ENCODE measurements at places on chromosomes 3 and 15.

GRCh38 chr3:138899351-138899991 is 47.5 kb downstream of the FOXL2 start:
- DNase-seq = no peak

GRCh38 chr3:32056559-32057290 is 49.7 kb upstream of the GPD1L start:
- no peak for DNase-seq

DNA sequence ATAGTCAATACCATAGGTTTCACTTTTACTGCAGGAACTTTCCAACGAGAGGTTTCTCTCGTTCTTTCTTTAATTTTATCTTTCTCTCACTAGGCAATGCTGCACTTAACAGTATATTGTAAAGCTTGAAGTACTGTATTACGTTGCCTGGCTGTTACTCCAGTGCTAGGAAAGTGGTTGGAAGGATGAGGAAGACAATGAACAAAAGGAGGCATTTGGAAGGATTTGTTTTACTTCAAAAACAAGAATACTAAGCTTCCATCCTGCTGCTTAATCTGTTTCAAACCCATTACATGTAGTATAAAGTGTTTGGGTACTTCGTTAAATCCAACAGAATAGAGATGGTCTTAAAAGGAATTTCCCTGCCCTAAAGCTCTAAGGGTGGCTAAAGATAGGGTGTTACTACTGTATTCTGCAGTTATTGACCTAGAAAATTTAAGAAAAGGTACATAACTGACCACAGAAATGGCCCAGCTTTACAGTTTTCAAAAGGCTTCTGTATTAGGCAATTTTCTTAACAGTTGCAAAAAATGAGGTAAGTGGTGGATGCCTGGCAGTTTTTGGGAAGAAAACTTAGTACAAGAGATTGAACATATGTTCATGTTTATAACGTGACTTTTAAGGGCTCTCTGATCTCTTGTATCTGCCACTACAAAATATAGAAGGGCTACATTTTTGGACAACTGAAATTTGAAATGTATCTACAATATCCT is 785 bp upstream of the IFT57 start:
- DNase-seq = no peak

- no peak for DNase-seq
Measured at GRCh38 chr15:49622561-49622960, 1.7 kb downstream of the DTWD1 start.

- DNase-seq = no peak
Measured at GRCh38 chr3:140913728-140914127, 27.9 kb upstream of the SLC25A36 start.

- peak; percentile 60 for DNase-seq
Measured at GRCh38 chr15:43376017-43376705, 5.3 kb downstream of the TUBGCP4 start.

GRCh38 chr3:52225452-52226228 is at the start of gene TLR9:
TSS of gene TLR9 (minus strand) at chr3:52225645. CDS start at chr3:52225529, 116 bp downstream.
- no peak for DNase-seq

DNA sequence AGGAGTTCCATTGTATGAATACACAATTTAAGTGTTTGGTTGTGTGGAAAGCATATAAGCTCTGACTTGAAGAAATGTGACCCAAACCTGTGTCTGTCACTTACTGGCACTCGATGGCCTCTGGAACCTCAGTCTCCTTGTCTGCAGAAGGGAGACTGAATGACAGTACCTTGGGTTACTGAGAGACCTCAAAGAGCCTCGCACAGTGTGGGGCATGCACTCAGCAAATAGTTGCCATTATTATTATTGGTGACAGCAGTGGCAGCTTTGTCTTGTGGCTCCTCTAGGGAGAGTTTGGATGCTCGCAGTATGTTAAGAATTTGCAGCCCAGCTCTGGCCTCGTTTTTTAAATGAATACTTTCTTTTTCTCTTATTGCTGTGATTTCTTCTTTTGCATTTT is 43.4 kb downstream of the EEFSEC start:
- DNase-seq = no peak

DNA sequence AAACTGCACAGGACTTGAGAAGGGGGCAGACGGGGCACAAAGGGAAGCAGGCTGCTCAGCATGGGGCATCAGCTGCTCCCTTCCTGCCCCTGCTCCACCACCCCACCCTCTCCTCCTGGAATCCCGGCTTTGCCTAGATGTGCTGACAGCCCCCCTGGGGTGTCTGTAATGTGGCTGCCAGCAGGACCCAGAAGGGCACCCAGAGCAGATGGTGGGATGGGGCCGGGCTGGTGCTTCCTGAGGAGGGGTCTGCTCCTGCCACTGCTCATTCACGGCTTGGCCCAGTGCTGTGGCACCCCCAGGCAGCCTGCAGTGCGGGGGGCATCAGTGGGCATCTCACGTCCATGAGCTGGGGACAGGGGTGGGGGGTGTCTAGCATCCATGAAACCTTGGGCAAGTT is 10.2 kb downstream of the H1-8 start:
- no peak for DNase-seq

- DNase-seq = no peak
Measured at GRCh38 chr15:78932258-78932808, 12.5 kb downstream of the CTSH start.

DNA sequence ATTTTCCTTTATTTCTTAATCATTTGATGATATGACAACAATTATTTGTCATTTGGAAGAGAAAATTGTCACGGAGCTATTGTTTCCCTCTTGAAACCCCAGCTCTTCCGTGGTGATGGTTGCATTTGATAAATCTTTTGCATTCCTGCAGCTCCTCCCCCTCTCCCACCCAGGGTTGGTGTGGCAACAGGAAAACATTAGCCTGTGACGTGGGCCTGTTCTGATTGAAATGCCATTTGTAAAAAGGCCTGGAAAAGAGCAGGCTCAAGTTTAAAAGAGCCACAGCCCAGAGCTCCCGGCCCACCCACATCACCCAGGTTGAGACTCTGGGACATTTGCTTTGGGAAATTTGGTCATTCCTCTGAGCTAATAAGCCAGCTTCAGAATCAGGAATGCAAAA is 282.5 kb downstream of the RPLP1 start:
- no peak for DNase-seq

DNA sequence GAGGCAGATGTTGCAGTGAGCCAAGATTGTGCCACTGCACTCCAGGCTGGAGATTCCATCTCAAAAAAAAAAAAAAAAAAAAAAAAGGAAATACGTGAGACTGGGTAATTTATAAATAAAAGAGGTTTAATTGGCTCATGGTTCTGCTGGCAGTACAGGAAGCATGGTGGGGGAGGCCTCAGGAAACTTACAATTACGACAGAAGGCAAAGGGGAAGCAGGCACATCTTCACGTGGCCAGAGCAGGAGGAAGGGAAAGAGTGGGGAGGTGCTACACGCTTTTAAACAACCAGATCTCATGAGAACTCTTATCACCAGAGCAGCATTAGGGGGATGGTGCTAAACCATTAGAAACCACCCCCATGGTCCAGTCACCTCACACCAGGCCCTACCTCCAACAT is 138.2 kb upstream of the IL12A start:
- no peak for DNase-seq

GRCh38 chr3:179829401-179829800 is 176.6 kb downstream of the USP13 start:
- no peak for DNase-seq

DNA sequence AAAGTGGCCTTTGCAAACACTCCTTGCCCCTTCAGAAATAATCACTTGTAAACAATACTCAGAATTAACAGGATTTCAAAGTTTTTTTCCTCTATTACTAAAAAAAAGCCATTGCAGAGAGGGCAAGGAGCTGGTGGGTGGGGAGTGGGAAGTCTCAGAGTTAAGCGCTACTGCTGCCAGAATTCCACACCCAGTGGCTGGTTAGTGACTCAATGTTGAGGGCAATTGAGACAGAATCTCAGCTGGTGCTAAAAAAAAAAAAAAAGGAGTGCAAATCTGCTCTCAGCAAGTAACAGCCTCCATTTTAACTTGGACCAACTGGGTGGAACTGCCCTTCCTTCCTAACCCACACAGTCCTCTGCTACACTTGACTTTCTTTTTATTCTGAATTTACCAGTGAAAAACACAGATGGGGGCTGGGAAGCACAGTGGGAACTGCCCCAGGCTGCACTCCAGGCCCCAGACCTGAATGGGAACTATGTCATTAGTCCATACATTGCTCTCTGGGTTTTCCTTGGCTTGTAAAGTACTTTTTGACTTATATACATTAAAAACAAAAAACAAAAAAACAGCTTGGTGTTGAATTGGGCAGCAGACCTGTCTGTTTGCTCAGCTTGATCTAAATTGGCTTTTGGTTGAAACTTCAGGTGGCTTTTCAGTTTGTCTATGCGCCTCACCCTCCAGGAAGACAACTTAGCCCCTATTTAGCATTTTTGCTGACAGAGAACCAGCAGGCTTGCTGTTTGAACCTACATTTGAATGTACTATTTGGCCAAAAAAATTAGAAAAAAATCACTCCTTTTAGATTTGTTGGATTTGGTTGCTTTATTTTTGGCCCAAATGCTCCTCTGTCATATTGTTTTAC is 357.8 kb upstream of the TBL1XR1 start:
- DNase-seq = peak; percentile 13

- no peak for DNase-seq
Measured at GRCh38 chr15:57671636-57672035, 34.9 kb upstream of the POLR2M start.

DNA sequence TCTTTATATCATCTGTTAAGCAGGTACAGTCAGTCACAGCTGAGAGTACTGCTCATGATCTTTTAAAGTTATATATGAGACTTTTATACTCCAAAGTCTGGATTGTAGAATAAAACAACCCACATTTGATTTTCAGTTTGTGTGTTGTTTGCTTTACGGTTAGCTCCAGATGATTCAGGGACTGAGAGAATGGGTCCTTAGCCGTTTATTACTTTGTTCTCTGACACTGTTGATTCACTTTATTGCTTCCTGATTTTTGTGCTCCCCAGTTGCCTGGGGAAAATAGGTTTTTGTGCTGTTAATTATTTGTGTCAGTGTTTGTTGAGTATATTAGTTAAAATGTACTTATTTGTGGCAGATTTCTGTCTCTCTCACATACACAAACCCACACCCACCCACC is 8.6 kb upstream of the EBLN2 start:
- DNase-seq = peak; percentile 3

GRCh38 chr3:113747283-113748046 is 630 bp downstream of the ATP6V1A start:
- peak; percentile 12 for DNase-seq
